Left renal pelvis (tissue), 4 donors: ENCODE measurements at places on chromosomes 11 and 22. TPM values are rescaled to one million over a fixed set of nuclear protein-coding genes. Genes with fewer than 3 reads are reported as not detected.
A peak's percentile ranks its signal among the peaks of the same experiment; 100 is the strongest.

DNA sequence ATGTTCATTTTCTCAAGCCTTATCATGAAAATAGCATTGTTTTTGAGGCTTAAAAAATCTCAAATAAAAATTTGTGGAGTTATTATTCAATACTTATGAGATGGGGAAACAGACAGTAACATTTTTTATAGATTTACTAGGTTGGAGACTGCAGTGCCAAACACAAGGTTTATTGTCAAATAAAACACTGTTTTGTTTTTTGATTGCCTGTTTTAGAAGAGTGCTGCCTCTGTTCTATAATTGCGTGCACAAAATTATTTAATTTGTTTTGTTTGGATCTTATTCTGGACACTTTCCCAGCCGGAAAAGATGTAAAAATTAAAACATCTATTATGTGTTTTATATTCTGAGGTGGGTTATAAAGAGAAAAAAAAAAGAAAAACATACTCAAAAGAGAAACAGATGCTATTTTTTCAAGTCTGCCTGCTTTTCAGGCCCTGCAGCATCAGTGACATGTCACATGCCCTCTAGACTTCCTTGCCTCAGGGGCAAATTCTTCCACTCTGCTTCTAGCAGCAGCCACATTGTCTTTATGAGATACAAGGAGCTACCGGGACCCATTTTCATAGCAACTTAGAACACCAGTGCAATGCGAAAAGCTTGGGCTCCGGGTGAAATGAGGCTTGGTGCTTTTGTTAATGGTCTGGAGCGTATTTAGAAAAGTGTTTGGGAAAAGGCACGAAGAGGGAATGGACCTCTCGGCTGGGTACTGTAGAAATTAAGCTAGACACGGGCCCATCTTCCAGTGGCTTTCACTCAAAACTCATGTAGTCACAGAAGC is 77.5 kb downstream of the EFCAB6 start:
- DNase-seq = no peak

The TLCD5 gene
- polyA plus RNA-seq = 16.7 TPM

The C11orf91 gene
- polyA plus RNA-seq = not detected

DNA sequence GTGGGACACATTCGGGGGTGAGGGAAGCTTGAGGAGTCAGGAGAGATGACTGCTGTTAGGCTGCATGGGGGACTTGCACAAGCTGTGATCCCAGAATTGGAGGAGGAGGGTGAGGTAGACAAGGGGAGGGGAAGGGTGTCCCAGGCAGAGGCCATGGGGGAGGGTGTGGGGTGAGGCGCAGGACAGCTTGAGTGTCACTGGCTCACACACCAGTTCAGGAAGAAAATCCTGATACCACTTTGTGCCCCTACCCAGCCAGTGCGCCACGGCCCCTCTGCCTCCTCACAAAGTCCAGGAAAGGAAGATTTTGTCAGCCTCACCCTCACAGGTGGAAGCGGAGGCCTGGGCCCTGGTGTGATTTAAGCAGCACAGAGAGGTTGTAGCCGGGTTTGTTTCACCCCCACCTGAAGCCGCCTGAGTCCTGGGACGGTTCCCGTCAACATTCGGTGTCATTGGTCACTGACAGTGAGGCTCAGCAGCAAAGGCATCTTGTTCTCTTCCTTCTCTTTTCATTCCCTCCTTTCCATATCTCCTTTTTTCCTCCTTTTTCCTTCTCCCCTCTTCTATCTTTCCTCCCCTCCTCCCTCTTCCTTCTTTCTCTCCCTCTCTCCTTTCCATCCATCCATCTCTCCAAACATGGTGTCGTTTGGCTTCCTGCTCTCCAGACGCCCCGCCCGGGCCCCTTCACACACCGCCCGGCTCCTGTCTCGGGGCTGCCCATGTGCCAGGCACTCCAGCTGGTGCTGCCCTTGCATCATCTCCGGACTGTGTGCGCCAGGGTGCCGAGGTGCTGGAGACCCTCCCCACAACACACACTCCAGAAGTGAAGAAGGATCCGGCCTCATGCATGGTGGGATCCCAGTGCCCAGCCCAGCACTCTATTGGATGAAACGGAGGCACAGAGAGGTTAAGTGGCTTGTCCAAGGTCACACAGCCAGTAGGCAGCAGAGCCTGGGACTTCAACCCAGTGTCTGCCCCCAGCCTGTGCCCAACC is 89.3 kb downstream of the MPPED1 start:
- no peak for DNase-seq

DNA sequence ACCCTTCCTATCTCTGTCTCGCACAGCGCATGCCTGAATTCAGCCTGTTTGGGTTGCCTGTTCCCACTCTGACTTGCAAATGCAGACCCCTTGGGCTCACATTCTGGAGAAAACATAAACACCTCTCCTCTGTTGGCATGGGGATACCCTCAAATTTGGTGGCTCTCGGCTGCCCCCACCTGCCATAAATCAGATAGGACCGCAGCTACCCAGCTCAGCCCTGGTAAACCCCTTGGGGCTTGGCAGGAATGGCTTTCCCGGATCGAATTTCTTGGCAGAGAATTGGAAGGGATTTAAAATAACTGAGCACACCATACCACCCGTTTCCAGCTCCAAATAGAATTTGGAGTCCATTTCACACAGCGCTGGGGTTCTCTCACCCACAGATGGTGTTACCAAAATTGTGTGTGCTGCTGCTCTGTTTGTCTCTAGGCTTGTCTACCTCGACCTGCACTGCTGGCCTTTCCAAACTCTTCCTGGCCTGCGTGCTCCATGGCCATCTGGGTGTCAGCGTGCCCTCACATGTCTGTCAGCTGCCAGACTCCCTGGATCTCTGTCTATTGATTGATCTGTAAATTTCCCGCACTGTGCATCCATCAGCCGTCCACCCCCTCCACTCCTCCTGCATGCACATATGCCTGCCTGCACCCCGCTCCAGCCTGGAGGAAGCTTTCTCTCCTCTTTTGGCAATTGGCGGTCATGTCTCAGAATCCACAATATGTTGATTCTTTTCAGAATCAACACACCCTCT is 134.0 kb downstream of the NTM start:
- DNase-seq = no peak

GRCh38 chr22:20031732-20032406 is 11.0 kb downstream of the TANGO2 start:
- no peak for DNase-seq

The LRRC32 gene
- polyA plus RNA-seq = 70.1 TPM

GRCh38 chr11:18790883-18791206 is 753 bp downstream of the PTPN5 start:
- DNase-seq = no peak

The AQP11 gene
- 5.8 TPM for polyA plus RNA-seq

The LRRC56 gene
- 1.4 TPM for polyA plus RNA-seq

The NXPE1 gene
- polyA plus RNA-seq = not detected

- DNase-seq = no peak
Measured at GRCh38 chr11:104705490-104706190, 192.6 kb downstream of the CASP12 start.

- no peak for DNase-seq
Measured at GRCh38 chr22:49532869-49533802, 294.5 kb downstream of the BRD1 start.

The OR10A2 gene
- not detected for polyA plus RNA-seq

The SLN gene
- polyA plus RNA-seq = 0.24 TPM

The GRIK4 gene
- polyA plus RNA-seq = 1.7 TPM

- no peak for DNase-seq
Measured at GRCh38 chr11:134530636-134531326, 118.7 kb upstream of the B3GAT1 start.

The CCDC134 gene
- polyA plus RNA-seq = 5.3 TPM

DNA sequence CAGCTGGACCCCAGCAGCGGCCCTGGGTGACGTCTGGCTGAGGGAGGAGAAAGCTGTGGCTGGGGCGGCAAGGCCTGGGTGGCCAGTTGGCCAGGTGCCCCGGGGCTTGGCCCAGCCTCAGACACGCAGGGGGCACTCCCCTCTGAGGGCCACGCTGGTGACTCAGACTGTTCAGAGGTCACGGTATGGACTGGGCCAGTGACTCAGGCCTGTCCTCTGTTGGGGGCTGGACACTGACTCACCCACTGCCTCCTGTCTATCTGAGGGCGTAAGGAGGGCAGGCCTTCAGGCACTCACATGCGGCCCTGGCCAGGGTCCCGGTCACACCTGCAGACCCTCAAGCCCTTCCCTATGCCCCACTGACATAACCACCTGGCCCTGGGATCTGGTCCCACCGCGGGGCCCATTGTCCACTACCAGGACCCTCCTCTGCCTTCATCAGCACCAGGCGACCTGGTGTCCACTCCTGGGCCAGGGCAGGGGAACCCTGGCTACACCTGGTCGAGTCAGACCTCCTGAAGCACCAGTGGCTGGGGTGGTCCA is 3.7 kb upstream of the MUC5AC start:
- no peak for DNase-seq

GRCh38 chr11:70778883-70779282 is 380.6 kb downstream of the CTTN start:
- no peak for DNase-seq

The FAM180B gene
- 0.34 TPM for polyA plus RNA-seq

The MS4A12 gene
- not detected for polyA plus RNA-seq

The C1QTNF5 gene
- 34.3 TPM for polyA plus RNA-seq

DNA sequence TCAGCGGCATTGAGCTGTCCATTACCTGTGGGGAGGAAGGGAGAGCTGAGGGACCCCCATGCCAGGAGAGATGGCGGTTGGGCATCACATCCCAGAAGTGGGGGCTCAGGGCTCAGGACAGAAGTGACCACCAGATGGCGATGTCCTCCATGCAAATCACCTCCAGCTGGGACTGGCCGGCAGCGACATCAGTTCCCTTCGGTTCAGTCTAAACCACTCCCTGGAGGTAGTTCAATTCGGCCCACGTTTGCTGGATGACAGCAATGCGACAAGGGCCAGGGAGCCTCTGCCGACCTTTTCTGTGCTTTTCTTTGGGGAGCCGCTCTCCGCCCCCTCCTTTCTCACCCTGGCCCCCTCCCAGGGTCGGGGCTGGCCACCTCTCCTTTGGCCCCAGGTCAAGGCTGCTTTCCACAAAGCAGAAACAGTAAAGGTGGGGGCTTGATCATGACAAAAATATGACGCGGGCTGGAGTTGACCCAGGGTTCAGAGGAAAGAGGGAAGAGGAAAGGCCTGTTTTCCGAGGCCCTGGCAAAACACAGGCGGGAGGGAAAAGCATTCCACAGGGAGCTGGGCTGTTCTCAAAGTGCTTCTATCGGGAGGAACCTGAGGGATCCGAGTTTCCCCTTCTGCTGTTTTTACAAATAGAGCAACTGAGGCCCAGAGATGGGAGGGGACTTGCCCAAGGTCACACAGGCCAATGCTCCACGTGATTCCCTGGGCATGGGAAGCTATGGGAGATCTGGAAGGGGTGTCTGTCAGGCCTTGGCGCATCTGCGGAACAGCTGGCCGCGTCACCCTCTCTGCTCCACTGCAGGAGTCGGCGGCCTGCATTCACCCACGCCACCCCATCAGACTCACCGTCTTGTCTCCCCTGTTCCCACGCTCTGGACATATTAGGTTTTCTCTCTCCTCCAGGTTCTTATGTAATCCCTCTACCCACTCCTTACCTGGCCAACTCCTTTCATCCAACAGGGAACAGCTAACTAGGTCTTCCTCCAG is 54.7 kb downstream of the FBXO7 start:
- DNase-seq = peak; percentile 72

- no peak for DNase-seq
Measured at GRCh38 chr22:28222052-28222451, 303.0 kb upstream of the PITPNB start.

The PATE1 gene
- polyA plus RNA-seq = not detected

DNA sequence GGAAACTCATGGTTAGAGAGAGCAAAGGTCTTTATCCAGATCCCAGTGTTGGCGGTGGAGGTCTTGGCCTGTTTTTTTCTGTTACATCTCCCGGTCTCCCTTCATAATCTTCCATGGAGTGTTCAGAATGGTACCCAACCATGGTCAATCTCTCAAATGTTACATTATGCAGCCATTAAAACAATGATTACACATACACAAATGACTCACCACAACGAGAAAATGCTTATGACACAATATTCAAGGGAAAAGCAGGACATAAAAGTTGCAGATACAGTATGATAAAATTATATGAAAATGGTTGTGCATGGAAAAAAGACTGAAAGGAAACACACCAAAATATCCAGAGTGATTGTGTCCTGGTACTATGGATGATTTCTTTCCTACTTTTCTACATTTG is 17.8 kb upstream of the CSNK1E start:
- DNase-seq = no peak

The THOC5 gene
- 32.1 TPM for polyA plus RNA-seq

DNA sequence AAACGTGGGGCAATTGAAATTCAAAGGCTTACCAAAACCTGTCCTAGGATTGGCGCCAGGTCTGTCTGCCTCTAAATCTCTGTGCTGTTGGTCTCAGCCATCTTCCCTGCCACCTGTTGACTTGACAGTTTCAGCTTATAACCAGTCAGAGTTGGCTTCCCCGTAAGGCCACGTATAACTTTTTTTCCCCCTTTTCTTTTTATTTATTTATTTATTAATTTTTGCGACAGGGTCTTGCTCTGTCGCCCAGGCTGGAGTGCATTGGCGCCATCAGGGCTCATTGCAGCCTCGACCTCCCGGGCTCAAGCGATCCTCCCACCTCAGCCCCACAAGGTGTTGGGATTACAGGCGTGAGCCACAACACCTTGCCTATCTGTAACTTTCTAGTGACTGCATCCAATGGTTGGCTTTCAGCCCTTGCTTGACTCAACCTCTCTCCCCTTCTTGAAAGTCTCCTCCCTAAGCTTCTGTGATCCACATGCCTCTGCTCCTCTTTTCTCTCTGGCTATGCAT is 1.4 kb upstream of the SYVN1 start:
- DNase-seq = no peak

The KCTD14 gene
- polyA plus RNA-seq = 4.8 TPM

GRCh38 chr11:803770-804598 is 1.0 kb downstream of the PIDD1 start:
- no peak for DNase-seq

The OSM gene
- not detected for polyA plus RNA-seq

DNA sequence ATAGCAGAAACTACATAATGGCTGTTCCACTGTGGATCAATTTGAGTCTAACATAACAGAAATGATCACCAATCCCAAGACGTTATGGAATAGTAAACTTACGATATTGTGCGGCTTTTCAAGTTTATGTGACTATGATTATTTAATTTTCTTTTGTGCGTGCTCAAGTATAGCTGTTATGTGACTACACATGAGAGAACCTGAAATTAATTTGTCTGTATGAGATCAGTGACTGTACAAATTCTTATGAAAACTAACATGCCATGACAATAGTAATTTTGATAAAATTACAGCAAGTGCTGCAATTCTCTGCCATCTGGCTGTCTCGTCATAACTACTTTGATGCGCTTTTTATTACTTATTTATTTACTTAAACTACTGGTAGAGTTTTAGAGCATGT is 343.2 kb downstream of the DCDC1 start:
- no peak for DNase-seq

GRCh38 chr11:93783362-93783761 is 720 bp upstream of the MED17 start:
- DNase-seq = no peak

GRCh38 chr11:12802418-12803085 is 128.3 kb downstream of the TEAD1 start:
- DNase-seq = peak; percentile 66

DNA sequence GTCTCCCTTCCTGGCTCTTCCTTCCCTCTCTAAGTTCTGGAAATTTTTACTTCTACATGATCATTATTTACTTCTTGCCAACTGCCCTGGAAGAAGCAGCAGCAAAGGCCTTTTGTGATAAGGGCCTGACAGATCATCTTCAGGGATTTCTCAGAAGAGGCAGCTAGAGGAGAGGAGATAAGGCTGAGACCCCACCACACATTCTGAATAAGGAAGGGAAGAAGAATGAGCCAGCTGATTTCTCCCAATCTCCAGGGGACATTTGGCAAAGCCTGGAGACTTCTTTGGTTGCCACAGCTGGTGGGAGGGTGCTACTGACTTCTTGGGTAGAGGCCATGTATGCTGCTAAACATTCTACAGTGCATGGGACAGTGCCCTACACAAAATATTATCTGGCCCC is 122.4 kb upstream of the OR9Q1 start:
- no peak for DNase-seq
